ENCODE measurements at places on chromosomes 6 and 20.

DNA sequence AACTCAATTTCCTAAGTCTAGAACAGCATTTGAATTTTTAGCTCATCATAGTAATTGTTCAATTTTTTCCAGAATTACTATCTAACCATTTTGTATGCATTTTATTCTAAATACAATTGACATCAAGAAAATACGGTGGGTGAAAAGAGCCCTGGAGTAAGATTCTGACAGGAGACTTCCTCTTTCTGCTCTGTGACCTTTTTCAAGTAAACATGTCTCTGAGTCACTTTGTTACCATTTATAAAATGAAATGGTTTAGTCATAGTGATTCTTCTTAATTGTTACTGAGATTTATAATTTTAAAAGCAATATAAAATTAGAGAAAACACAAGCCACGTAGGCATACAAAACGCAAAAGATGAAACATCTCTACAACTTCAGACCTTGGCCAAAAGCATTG is 80.2 kb downstream of the PLCB1 start:
- DNase-seq, result no peak

- no peak for DNase-seq
These were observed 645.2 kb downstream of the KIF16B start for GRCh38 chr20:15927893-15928650.

DNA sequence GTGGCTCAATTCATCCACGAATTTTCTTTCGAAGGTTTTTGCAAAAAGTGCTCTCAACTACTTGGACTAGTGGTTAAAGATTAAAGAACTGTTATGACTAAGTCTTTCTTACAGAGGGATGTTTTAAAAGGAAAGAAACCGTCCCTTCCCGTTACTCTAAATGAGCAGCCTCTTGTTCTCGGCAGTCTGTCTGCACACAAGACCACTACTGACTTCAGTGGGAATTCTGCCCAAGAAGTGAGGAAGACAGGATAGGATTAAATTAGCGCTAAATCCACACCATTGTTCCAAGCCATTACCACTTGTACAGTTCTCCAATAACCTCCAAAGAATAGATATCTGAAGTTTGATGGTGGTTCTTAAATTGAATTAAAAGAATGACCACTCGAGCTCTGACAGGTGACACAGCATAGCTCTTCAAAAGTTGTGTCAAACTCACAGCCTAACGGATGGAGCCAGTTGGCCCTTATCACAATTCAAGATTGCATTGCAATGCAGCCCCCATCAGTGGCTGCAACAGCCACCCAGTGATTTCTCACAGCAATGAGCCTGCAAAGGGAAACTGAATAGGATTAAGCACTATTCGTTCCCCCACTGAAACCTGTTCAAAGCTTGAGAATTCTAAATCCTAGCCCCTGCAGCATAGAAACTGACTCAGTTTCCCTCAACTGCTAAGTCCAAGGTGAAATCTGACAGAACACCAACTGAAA is 1.8 kb downstream of the EPB41L2 start:
- no peak for DNase-seq

GRCh38 chr6:66029391-66029790 is 322.4 kb upstream of the EYS start:
- no peak for DNase-seq

DNA sequence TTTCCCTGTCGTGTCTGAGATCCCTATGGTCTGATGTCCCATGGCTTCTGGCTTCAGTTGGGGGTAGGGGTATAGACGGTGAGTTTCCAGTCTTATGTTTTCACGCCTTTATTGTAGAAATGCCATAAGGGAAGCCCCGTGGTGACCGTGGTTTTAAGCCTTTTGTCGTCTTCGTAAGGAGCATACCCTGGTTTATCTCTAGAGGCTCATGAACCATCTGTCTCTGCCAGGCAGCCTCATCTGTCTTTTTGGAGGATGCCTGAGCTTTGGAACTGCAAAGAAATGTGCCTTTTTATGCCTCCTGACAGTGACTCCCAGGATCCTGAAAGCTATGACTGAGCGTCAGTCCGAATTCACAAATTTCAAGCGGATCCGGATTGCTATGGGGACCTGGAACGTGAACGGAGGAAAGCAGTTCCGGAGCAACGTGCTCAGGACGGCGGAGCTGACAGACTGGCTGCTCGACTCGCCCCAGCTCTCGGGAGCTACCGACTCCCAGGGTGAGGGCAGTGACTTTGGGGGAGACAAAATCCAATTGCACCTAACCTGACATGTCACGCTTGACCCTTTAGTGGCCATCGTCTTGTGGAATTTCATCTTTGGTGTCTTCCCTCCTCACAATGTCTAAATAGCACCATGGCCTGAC is 84.6 kb downstream of the SYNJ2 start:
- no peak for DNase-seq

GRCh38 chr6:90406957-90407356 is 110.3 kb upstream of the BACH2 start:
- no peak for DNase-seq

DNA sequence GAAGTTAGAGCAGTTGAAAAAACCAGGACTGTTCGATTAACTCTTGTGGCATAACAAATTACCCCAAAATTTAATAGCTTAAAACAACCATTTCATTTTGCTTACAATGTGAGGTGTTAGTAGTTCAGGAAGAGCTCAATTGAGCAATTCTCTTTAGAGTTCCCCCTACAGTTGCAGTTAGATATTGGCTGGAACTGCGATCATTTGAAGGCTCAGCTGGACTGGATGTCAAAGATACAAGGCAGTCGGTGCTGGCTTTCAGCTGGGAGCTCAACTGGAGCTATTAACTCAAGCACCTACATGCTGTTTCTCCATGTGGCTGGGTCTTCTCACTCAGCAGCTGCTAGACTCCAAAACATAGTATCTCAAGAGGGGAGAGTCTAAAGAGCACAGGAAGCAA is 96.0 kb upstream of the LOC128125822 start:
- no peak for DNase-seq

DNA sequence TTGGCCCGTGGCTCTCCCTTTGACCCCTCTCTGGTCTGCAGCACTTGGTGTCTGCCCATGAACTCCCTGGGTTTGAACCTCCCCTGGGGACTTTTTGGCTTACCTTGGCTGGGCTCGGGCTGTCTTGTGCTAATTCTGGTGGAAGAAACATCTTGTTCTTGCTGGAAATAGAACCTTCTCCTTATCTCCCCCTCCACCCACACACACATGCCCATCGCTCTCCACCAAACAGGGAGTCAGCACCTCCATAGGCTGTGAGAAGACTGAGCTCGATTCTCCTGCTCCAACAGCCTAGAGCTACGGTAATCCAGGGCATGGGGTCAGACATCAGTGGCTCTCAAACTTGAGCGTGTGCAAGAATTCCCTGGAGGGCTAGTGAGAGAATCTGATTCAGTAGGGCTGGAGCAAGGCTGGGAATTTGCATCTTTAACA is 114.4 kb upstream of the SLC22A23 start:
- DNase-seq, result no peak

GRCh38 chr6:71049198-71049770 is 92.4 kb upstream of the B3GAT2 start:
- no peak for DNase-seq

GRCh38 chr6:18352001-18352400 is 35.1 kb upstream of the RNF144B start:
- DNase-seq, result no peak

DNA sequence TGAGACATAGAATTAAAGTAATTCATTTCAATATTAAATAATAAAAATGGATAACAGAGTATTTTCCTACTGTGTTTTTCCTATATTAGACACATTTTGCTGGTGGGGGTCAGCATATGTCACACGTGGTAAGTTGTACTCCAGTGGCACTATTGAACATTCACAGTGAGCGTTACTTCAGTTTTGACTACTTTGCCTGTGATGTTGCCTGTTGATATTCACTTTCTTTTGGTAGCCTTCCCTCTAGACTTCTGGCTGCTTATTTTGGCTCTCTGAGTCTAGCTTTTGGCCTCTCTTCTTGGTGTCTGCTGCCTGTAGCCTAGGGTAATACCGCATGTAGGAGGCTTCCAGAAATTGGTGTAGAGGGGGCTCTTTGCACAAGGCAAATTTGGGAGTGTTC is 64.4 kb upstream of the TFB1M start:
- DNase-seq, result no peak

- DNase-seq, result no peak
These were observed 218.8 kb downstream of the ESR1 start for GRCh38 chr6:152026291-152026690.

- DNase-seq, result no peak
These were observed 83.8 kb upstream of the ELOVL5 start for GRCh38 chr6:53432318-53433161.

- DNase-seq, result no peak
These were observed 131.9 kb downstream of the ERMARD start for GRCh38 chr6:169883316-169883715.

- DNase-seq, result peak; percentile 52
These were observed 91.3 kb upstream of the PRDM1 start for GRCh38 chr6:105994591-105995390.

GRCh38 chr20:40422656-40423055 is 266.4 kb downstream of the MAFB start:
- no peak for DNase-seq

GRCh38 chr6:106739387-106739786 is 110.0 kb downstream of the QRSL1 start:
- DNase-seq, result no peak

GRCh38 chr6:119879731-119880130 is 530.2 kb upstream of the MAN1A1 start:
- DNase-seq, result no peak

DNA sequence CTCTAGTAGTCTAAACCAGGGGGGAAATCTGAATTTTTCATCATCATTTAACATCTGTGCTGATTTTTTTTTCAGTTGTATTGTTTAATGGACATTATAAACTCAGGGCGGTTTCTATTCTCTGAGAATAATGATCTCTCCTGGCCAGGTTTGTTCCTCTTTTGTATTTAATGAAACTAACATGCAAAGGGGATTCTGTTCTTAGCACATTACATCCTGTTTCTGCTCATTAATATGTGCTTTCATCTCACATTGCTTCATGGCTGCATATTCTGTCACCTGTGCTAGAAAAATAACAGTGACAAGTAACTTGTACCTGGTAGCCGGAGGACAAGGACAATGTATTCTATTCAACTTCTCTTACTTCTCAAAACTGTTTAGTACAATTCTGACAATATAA is 806 bp downstream of the HLA-DOB start:
- no peak for DNase-seq

GRCh38 chr6:128606611-128607010 is 86.2 kb upstream of the PTPRK start:
- DNase-seq, result no peak

DNA sequence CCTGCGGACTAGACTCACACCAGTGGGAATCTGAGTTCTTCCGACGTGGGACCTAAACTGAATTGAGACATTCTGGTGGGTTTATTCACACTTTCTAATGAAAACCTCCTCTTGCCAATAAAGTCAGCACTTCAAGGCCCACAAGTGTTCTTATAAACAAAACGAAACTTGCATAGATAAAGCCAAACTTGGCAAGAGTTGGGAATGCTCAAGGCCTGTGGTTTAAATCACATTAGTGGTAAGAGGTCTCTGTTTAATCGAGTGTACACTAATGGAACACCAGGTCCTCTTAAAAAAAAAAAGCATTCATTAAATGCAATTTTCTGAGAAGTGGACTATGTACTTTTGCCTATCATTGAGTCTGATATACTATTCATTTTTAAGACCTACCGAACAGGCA is 143.3 kb downstream of the SMOC2 start:
- no peak for DNase-seq

DNA sequence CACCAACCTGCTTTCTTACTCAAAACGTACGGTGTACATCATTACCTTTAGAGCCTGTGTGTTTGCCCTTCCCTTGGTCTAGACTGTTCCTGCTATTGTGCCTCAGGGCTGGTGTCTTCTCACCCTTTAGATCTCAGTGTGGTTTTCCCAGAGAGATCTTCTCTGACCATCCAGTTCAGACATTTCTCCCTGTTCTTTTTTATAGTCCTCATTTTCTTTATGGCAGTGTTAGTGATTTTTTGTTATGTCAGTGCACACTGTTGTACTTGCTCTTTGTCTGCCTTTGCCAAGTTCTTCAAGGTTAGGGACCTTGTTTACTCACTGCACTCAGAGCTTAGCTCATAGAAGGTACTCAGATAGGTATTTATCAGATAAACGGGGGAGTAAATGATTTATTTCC is 82.8 kb downstream of the ATRN start:
- no peak for DNase-seq

- DNase-seq, result no peak
These were observed 763 bp downstream of the BHLHE23 start for GRCh38 chr20:63005862-63006539.

DNA sequence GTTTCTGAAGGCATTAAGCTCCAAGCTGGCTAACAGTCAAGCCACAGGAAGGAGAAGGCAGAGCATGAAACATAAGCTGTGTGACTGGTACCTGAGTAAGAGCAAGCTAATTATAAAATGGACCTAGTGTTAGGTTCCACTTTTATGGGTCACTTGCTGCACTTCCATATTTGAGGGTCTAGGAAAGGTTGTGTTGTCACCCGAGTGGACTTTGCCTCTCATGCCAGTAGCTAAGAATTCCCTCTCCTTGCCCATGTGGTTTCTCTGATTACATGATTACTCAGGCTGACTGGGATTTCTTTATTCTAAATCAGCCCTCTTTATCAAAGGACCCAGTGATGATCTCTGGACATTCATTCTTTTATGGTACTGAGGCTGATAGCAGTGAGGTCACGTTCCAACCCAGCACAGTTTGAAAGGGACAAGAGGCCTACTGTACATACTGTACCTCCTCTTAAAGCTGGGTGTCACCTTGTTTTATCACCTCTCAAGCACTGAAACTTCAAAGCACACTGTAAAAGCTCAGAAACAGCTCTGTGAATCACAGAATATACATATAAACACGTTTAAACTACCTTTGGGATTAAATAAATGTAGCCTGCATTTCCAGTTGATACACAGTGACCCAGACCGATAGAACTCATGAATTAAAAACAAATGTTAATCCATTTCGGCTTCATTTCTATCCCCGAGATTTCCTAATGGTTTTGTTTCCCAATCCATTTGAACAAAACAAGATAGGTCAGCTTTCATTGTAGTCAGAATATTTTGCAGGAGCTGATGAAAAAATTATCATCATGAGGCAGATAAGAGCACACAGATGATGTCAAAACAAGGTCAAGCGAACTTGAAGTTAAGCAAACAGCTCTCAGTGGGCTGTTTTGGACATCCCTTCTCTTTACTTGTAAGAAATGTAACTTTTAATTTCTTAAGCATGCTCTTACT is 96.5 kb downstream of the ALDH8A1 start:
- no peak for DNase-seq

GRCh38 chr20:62696434-62696957 is 12.1 kb upstream of the NTSR1 start:
- DNase-seq, result no peak
